Occipital lobe (tissue), 3 donors: ENCODE measurements at places on chromosomes 13 and 19. TPM values are rescaled to one million over a fixed set of nuclear protein-coding genes. Genes with fewer than 3 reads are reported as not detected.
A peak's percentile ranks its signal among the peaks of the same experiment; 100 is the strongest.

DNA sequence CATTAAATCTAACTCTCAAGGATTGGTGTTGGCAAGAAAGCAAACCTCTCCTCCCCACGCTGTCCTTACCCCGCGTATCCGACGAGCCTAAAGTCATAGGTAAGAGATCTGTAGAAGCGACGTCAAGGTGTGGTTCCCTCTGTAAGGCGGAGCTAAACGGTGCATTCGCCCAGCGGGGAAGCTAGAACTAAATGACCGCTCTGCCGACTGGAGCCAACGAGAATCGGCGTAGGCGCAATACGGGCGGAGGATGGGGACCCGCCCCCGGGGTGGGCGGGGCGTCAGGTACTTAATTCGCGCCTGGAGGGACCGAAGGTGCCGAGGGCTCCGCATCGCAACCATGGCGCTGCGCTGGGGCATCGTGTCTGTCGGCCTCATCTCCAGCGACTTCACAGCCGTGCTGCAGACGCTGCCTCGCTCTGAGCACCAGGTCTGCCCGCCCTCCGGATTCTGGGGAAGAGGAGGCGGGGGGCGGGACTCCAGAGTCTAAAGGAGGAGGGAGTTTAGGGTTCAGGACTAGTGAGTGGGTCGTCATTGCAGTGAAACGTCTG lies at the start of gene DHDH:
Gene DHDH (plus strand): TSS at position 318 of the 551 bp plus-strand sequence. CDS start 23 bp downstream, at position 341.
- peak; percentile 57 for DNase-seq

DNA sequence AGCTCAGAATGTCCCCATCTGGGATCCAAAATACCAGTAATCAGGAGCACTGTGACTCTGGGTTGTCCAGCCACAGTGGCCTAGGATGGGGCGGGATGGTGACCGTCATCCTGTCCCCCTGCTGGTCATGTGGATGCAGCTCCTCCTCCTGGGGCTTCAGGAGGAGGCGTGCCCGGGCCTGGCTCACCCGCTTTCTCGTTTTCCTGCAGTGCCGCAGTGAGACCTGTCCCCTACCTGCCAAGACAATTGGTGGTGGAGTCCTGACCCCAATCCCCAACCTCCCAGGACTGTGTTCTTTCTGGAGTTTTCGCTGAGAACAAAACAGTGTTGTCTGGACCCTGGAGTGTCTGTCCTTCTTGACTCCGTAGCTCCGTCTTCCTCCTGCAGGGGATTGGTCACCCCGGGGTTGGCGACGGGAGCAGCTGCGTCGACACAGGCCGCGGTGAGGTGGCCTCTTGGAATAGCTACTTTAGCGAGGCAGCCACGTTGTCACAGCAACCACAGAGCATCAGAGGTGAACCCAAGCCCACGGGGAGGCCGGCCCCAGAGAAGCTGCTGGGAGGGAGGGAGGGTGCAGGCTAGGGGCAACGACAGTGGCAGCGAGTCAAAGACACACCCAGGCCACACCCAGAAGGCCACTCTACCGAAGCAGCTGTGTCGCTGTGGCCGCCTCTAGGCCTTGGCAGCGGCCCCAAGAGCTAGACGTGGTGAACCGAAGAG lies 10.2 kb upstream of the EMC10 start:
- no peak for DNase-seq

DNA sequence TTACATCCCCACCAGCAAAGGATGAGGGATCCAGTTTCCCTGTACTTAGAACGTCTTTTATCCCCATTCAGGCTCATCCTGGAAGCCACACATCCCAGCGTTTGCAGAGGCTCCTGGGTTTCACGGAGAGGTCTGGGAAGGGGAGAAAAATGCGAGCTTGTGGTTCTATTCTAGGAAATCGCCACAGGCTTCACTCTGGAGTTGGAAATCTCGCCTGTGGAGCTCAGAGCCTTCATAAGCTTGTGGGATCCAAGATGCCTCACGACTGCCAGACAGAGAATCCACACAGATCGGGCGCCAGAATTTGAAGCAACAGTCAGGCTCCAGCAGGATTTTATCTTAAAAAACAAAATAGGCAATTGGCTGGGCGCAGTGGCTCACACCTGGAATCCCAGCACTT lies 157.9 kb downstream of the PTPRS start:
- DNase-seq, result no peak

- no peak for DNase-seq
Observed at GRCh38 chr19:55369653-55370304, 484 bp downstream of the IL11 start.

DNA sequence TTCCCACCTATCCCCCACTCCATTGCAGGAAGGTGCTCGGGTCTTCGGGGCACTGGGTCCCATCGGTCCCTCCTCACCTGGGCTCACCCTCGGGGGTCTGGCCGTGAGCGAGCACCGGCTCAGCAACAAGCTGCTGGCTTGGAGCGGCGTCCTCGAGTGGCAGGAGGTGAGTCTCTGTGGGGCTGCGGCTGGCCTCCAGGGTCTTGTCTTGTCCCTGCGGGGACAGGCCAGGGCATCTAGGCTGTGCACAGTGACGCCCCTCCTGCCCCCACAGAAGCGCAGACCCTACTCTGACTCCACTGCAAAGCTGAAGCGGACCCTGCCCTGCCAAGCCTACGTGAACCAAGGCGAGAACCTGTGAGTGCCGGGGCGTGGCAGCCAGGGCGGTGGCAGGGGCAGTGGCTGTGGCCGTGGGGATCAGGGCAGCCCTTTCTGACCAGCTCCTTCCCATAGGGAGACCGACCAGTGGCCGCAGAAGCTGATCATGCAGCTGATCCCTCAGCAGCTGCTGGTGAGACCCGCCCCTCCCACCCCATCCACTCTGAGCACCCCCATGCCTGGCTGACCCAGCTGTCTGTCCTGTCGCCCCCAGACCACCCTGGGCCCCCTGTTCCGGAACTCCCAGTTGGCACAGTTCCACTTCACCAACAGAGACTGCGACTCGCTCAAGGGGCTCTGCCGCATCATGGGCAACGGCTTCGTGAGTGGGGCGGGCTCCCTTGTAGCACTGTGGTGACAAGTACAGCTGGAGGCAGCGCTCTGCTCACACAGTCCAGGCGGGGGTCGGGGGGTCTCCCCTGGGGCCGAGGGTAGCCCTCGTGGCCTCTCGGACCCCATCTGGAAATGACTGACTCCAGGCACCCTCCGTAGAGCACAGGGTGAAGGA lies 3.7 kb downstream of the PTOV1 start:
- DNase-seq, result no peak

- no peak for DNase-seq
Observed at GRCh38 chr19:39444598-39445195, 685 bp upstream of the SUPT5H start.

DNA sequence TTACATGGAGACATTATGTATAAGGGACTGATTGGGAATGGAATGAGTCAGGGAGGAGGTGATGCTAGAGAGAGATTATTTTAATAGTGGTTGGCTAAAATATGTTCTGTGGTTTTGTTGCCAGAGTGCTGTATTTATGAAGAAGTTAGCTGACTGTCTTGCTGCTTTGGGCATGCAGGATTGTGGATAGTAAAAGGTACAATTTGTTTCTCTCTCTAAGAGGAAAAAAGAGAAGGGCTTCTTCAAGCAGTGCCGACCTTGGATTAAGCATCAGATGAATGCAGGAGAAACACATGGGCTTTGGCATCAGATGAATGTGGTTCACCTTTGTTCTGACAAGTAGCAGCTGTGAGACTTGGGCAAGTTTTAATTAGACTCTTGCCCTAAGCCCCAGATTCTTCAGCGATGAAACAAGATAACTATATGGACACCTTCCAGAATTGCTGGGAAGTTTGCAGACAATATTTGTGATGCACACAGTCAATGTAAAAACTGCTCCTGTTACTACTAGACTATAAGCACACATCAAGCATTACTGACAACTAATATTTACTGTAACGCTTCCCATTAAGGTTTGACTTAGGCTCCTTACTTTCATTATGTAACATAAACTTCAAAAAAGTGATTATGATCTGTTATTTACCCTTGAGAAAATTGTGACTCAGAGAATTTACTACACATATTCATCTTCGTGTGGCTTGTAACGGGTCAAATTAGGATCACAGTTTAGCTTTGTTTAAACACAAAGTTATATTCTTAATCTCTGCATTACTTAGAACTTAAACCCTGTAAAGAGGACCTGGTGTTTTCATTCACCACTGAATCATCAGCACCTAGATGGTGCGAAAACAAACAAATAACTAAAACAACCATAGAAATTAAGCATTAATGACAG lies 824.0 kb downstream of the PCDH9 start:
- no peak for DNase-seq

SIGLEC5 gene
- not detected for total RNA-seq
